WTC11 (cell line): ENCODE measurements at places on chromosomes 3 and 15.
A peak's percentile ranks its signal among the peaks of the same experiment; 100 is the strongest.

DNA sequence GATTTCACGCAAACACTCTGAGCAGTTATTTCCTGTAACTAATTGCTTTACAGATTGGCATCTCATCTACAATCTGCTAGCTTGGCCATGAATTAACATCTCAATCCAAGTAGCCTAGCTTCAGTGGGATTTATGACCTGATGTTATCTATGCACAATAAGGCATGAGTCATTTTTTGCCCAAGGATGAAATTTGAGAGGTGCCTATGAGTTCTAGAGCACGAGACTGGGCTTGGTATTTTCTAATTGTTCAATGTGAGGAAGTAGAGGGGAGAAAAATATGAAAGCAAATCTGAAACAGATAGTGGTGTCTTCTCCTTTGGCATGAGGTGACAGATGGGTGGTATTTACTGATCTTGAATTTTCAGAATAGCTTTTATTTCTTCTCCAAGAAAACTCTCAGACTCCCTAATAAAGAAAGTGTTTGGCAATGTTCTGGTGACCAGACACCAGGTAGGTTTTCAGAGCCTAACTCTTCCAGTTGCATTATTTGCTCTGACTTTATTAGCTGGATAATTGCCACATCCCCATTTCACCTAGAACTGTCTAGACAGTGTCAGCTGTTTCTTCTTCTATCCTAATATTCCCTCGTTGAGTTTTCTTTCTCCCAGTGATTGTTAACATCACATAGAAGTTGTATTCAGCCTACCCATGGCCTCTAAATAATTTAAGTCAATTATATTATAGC, 301.0 kb upstream of the UMPS start:
- no peak for DNase-seq

GRCh38 chr3:57179580-57180410, 14.6 kb upstream of the IL17RD start:
- DNase-seq, result no peak

DNA sequence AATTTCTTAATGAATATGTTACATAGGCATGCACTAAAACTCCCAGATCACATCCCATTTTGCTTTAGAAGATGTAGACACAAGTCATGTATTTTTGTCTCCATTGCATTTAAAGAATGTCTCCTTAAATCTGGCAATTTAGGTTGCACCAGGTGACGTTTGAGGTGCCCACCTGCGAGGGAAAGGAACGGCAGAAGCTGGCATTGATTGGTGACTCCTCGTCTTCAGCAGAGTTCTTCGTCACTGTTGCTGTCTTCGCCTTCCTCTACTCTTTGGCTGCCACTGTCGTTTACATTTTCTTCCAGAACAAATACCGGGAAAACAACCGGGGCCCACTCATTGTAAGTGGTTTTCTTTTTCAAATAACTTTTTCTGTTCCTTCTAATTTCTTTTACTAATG, 96.1 kb upstream of the SNTN start:
- no peak for DNase-seq

DNA sequence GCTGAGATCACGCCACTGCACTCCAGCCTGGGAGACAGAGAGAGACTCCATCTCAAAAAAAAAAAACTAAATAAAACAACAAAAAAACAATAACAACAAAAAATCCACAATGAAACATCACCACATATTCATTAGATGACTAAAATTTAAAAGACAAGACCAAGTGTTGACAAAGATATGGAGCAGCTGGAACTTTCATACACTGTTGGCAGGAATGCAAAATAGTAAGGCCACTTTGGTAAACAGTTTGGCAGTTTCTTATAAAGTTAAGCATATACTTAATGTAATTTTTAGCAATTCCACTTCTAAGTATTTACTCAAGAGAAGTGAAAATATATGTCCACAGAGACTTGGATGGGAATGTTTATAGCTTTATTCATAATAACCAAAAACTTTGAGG, 43.2 kb downstream of the RBP2 start:
- DNase-seq, result no peak

GRCh38 chr3:86961297-86961696, 29.7 kb downstream of the VGLL3 start:
- no peak for DNase-seq

- DNase-seq, result no peak
These were observed 51.5 kb downstream of the TJP1 start for GRCh38 chr15:29770796-29771195.

DNA sequence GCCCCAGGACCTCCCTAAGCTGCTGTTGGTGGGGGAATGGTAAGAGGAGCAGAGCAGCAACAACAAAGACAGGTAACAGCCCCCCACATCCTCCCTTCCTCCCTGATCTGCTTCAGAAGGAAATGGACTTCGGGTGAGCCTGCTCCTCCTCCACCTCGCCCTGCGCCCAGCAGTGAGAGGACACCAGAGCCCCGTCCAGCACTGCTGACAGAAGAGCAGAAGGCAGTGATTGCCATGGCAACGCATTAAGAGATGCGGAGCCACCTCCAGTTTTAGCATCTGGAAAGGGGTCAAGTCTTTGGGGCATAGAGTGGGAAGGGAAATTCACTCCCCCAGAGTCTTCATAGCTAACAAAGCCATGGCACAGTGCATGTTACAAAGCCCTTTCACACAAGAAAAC, 77.6 kb upstream of the HRH1 start:
- no peak for DNase-seq

GRCh38 chr3:111610189-111610588, 15.0 kb upstream of the ZBED2 start:
- DNase-seq, result no peak

DNA sequence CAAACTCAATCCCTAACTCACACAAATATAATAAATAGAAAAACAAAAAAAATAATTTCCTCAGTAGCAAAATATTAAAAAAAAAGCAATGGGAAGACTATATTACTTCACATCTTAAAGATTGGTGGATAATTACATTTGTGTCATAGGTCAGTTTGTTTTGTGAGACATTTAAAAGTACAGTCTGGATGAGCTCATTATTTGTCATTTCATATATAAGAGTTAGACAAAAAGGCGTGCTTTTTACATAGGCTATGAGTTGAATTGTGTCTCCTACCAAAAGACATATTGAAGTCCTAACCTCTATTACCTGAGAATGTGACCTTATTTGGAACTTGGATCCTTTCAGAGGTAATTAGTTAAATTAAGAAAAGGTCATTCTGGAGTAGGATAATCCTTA, 710.1 kb upstream of the CBLB start:
- DNase-seq, result no peak

GRCh38 chr15:75348562-75349350, 1.9 kb downstream of the NEIL1 start:
- DNase-seq, result peak; percentile 39
